Retinal pigment epithelial cell (primary cell): ENCODE measurements at places on chromosomes 7 and 10.

- no peak for DNase-seq
These were observed 50.2 kb upstream of the LANCL2 start for GRCh38 chr7:55314967-55315366.

DNA sequence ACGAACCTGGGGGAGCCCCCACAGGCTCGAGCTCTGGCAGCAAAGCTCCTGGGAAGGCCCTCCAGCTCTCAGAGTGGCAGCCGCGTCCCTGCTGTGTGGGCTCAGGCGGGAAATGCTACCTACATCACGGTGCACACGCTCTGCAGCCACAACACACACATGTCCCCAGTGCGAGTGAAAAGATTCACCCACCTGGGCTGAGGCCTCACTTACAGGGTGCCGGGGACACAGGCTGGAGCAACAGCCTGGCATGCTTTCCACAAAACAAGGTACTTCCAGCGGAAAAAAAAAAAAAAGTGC, 410.4 kb upstream of the FOXK1 start:
- no peak for DNase-seq

DNA sequence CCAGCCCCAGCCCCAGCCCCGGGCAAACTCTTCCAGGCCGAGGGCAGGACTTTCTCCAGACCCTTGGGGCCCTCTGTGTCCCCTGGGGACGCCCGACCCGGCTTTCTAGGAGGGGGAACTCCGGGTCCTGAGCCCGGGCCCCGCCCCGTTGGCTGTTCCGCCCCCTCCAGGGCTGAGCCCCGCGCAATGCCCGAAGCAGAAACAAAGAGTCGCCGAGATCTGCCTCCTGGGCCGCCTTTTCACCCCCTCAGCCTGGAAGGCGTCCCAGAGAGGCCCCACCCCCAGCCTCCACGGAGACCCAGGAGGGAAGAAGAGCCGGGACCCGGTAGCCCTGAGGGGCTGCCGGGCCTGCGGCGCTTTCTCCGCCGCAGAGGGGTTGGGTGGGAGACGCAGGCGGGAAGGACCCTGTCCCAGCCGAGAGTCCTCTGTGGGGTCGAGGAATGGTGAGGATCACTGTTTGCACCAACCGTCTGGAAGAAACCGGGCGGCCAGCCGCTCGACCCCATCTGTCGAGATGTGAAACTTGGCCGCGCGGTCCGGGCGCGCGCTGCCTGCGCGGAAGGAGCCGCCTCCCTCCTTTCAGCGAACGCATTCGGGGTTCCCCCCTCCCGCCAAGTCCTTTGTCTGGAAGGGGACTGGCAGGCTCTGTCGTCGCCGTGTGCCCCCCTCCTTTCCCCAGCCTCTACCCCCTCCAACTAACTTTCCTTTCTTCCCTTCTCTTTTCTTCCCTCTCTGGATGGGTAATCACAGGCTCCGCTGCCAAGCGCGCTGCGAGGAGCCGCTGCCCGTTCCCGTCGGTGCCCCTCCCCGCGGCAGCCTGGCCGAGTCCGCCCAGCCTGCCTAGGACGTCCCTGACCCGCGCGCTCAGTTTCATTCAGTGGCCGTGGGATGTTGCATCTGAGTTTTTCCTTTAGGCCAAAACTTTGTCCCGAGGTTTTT, 10.2 kb downstream of the EN2 start:
- DNase-seq: no peak

- no peak for DNase-seq
These were observed 467 bp downstream of the MMRN2 start for GRCh38 chr10:86956848-86957448.

- DNase-seq: no peak
These were observed 55.1 kb downstream of the PDZD8 start for GRCh38 chr10:117320050-117320665.

GRCh38 chr10:14084875-14085274, 245.8 kb downstream of the FRMD4A start:
- no peak for DNase-seq

DNA sequence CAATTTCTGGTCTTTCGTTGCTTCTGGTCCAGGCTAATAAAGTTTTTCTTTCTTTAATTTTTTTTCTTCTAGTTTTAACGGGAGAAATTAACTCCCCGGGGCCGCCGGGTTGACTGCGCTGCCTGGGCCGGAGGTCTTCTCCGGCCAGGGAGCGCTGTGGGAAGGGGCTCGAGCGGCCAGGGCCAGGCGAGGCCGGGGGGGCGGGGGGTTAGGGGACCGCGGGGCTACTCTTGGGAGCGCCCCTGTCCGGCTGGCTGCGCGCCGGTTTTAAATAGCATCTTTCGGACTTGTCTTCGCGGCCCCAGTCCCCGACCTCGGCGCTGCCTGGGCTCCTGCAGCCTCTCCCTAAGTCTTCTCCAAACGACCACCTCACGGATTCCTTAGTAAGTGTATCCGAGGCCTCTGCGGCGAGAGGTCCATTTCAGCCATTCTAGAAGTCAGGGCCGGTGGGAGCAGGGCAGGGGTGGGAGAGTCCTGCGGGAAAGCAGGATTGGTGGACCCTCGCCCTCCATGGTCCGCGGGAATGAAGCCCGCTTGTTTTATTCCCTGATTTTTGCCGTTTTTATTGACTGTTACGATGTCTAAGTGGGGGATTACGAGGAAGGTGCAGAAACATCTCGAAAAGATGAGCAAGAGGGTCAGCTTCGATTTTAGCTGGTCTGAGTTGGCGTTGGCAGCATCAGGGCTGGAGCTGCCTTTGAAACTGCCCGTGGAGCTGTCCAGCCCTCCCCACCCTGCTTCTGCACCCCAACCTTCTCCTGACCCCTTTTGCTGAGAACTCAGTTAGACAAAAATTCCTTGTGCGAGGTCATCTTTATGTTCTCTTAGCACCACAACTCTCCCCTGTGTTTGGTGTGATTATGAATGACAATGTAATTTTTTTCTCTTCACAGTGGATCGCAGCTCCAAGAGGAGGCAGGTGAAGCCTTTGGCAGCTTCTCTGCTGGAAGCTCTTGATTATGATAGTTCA, 555 bp downstream of the PHF14 start:
- DNase-seq: peak; percentile 5

DNA sequence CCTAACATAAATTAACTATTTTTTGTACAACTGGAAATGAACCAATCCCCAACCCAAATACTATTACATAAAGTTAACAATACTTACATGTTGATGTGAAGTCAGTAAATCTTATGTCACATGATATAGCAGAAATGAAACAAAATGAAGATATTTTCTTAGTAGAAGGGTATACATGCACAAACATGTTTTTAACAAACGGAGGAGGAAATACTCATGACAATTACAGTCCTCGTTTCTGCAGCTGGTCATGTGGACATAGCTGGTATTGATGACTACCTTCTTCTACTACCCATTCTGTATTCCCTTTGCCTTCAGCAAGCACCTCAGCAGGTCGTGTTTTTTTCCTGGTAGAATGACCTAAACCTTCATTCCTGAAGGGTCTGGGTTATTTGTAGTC, 252.3 kb downstream of the HTR7 start:
- DNase-seq: no peak

DNA sequence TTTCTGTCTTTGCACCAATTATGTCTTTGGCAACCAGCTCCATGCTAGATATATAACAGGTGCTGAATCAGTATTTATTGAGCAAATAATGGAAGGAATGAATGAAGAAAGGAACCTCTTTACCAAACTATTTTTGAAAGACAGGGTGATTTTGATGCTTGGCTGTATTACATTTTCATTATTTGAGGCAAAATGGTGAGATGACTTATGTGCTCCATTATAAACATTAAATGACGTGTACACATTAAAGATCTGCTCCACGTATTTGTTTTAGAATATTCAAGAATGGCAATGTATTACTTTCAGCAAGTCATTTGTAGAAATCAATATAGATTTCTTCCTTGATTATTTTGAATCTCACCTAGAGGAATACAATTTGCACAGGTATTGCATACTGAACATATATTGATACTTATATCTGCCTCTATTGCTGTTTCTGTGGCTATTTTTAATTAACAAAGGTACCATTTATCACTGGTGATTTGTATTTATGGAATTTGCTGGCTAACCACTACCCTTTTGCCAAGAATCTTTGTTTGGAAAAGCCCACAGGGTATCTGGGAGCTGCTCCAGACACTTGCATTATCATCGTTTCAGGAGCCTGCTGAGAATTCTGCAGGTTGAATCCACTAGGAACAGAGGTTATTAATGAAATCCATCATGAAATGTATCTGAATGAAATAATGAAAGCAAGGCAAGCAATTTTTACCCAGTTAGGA, 92.2 kb downstream of the SEMA3C start:
- DNase-seq: peak; percentile 32

DNA sequence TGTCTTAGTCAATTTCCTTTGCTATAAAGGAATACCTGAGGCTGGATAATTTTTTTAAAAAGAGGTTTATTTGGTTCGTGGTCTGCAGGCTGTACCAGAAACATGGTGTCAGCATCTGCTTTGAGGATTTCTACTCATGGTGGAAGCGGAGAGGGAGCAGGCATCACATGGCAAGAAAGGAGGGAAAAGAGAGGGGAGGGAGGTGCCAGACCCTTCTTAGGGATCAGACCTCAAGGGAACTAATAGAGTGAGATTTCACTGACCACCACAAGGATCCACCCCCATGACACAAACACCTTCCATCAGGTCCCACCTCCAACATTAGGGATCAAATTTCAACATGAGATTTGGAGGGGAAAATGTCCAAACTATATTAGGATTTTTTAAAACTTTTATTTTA, 27.0 kb upstream of the AKR1B10 start:
- no peak for DNase-seq

GRCh38 chr7:124030964-124031363, 1.9 kb downstream of the TMEM229A start:
- DNase-seq: no peak

DNA sequence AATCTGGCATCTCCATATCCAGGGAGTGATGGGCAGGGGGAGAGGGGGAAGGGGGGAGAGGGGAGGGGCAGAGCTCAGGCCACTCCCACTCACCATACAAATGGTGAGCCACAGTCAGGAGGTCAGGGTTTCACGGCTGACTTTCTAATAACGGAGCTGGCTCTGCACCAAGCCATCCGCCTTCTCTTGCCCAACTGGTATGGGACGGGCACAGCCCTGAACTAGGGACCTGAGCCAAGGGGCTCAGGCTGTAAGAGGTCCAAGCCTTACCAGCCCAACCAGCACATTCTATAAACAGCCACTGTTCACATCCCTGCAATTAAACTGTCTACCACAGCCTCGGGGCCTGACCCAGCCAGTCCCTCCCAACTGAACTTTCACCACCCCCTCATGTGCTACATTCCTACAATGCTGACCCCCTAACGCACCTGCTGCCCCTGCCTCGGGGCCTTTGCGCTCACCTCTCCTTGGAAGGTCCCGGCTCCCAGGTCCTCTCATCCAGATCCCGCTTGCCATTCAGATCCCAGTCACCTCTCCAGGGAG, 32.5 kb downstream of the RGS10 start:
- DNase-seq: peak; percentile 58

GRCh38 chr10:119651514-119652360, 557 bp downstream of the BAG3 start:
- DNase-seq: no peak

GRCh38 chr10:119246862-119247549, 39.6 kb downstream of the GRK5 start:
- DNase-seq: no peak
